ENCODE measurements at places on chromosomes 1 and 21.

- DNase-seq = no peak
These were observed 444 bp upstream of the MAP3K6 start for GRCh38 chr1:27367160-27367650.

GRCh38 chr21:37405629-37406028 lies 39.1 kb downstream of the DYRK1A start:
- no peak for DNase-seq

GRCh38 chr1:198528364-198528763 lies 12.1 kb downstream of the ATP6V1G3 start:
- DNase-seq = peak; percentile 73

- DNase-seq = no peak
These were observed 102.1 kb downstream of the XCL2 start for GRCh38 chr1:168441745-168442144.

GRCh38 chr21:21412096-21412495 lies 413.9 kb downstream of the NCAM2 start:
- DNase-seq = no peak

GRCh38 chr1:231153726-231154125 lies 8.1 kb upstream of the TRIM67 start:
- no peak for DNase-seq

DNA sequence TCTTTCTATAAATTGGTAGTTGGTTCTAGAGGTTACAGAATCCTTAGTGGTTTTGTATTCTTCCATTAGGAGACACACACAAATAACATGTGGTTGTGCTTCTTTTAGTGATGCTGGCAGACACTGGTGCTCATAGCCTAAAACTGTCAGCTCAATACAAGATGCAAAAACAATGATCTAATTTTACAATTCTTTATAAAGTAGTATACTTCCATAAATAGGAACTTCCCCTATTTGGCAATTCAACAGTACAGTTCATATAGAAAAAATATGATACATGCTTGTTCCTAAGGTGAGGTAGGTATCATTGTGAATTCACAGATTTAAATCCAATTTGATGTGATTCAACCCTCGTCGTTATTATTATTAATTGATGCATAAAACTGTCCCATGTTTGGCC lies 20.8 kb upstream of the CCDC17 start:
- DNase-seq = no peak

- DNase-seq = no peak
These were observed 83.5 kb downstream of the ATP5PO start for GRCh38 chr21:33831962-33832659.

GRCh38 chr1:150555198-150555970 lies 6.2 kb downstream of the ADAMTSL4 start:
- DNase-seq = no peak

GRCh38 chr1:200665861-200666260 lies 3.8 kb downstream of the DDX59 start:
- DNase-seq = peak; percentile 93

GRCh38 chr21:39232861-39233291 lies 49.6 kb upstream of the PSMG1 start:
- DNase-seq = no peak

DNA sequence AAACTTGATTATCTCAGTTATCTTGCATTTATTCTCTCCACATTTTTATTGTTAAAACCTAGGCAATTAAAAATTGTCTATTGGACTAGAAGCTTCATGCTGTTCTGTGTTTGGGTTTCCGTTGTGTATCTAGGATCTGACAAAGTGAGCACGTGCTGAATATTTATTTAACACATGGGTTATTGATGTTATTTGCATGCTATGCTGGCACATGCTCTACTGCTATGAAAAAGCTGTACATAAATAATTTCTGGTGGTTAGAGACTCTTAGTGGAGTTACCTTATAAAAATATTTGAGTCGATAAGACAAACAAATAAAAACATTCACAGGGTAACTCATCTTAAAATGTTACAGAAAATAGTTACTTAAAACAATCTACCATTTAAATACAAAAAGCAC lies 1769.7 kb downstream of the MRPL39 start:
- no peak for DNase-seq

DNA sequence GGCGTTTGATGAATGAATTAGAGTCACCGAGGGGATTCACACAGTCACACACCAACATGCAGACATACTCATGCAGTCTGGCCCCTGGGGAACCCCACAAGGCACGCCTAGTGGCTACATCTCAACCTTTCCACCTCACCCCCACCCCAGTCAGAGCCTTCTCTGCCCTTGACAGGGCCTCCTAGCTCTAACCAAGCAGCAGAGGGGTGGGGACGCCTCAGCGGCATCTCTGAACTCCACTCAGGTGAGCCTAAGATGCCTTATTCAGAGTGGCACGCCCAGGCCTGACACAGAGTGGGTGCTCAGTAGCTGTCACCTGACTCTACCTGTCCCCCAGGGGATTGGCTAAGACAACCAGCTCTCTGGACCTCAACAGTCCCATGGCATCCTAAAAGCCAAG lies 3.7 kb upstream of the SDC3 start:
- DNase-seq = no peak

- no peak for DNase-seq
These were observed 134.8 kb downstream of the NOS1AP start for GRCh38 chr1:162204129-162204822.

All from endothelial cell of umbilical vein (primary cell).